ENCODE measurements at places on chromosomes 11 and 22.

GRCh38 chr11:10686311-10686710, 7.2 kb downstream of the IRAG1 start:
- no peak for DNase-seq

DNA sequence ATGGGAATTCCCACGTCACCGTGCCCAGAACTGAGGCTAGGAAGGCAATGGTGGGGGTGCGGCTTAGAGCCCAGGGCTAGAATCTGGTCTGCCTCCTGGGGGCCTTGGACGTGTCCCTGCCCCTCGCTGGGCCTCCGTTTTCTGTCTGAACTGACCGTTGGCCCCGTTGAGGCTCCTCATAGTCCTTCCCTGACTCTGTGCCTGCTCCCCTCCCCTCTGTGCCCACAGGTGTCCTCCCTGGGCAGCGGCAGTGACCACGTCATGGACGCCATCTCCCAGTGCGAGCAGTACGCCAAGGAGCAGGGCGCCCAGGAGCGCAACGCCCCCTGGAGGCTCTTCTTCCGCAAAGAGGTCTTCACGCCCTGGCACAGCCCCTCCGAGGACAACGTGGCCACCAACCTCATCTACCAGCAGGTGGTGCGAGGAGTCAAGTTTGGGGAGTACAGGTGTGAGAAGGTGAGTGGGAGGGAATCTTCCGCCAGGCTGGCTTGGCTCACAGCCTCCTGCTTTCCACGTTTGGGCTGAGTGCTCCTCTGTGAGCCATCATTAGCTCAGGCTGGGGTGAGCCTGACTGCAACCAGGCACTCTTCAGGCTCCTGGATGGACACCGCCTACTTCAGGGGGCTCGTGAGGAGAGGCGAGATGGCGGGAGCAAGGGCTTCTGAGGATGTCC, 63.9 kb downstream of the MYO7A start:
- DNase-seq, result peak; percentile 69

- no peak for DNase-seq
Observed at GRCh38 chr11:113626736-113627135, 79.4 kb downstream of the TMPRSS5 start.

DNA sequence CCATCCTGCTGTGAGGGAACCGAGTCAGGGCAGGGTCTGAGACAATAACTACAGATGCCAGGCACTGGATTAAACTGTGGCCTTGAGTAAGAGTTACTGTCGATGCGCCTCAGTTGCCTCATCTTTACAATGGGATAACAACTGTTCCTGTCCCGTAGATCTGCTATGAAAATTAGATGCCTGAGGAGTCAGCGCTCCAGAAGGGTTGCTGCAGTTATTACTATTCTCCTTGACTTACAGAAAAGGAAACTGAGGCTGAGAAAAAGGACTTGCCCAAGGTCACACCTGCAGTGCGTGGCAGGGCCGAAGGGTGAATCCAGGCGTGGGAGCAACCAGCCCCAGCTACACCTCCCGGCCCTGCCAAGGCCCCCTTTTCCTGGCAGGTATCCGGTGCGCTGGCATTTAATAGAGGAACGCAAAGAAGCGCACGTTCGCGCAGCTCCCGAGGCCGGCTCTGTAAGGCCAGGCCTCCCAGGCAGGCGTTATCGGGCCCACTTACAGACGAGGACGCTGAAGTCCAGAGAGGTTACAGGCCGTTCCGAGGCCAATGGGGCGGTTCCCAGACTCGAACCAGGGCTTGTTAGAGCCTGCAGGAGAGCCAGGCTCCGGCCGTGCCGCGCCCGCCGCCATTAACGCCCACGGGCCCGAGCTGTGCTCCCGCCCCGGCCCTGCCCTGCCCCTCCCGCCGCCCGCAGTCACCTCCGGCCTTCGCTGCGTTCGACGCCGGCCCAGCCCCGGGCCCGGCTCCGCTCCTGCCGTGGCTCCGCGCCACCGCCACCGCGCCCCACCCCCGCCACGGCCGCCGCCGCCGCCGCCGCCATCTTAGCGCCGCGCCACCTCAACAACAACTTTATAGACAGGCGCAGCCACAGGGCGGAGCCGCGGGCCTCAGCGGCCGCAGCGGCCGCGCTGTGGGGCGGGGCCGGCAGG, at the start of gene C11orf68:
TSS of gene C11orf68 (minus strand) at position 852 of the 930 bp plus-strand sequence. CDS start at position 821, 31 bp downstream.
- peak; percentile 29 for DNase-seq

- no peak for DNase-seq
Observed at GRCh38 chr22:48756146-48757111, 1071.2 kb downstream of the BRD1 start.
